IMR-90 (cell line): ENCODE measurements at places on chromosomes 7 and 10. TPM values are rescaled to one million over a fixed set of nuclear protein-coding genes. Genes with fewer than 3 reads are reported as not detected.

DNA sequence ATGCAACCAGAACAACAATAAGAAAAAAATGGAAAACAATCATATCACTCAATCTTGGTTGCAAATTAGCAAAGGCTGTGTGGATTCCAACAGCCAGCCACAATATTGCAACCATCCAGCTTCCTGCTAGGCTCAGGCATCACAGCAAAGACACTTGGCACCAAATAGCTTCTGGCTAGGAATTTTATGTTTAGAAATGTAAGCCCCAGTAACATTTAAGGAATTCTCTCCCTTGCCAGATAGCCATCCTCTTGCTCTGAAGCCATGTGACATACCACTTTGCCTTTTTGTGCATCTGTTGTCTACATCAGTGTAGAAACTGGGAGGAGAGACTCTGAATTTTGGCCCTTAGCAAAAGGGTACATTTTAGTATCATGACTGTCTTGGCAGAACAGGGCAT, 22.2 kb downstream of the MKX start:
- peak; percentile 67 for DNase-seq

- DNase-seq = peak; percentile 69
Observed at GRCh38 chr7:85851571-85852193, 664.8 kb upstream of the SEMA3D start.

GRCh38 chr7:137685433-137686164, 161.2 kb downstream of the DGKI start:
- no peak for DNase-seq

DNA sequence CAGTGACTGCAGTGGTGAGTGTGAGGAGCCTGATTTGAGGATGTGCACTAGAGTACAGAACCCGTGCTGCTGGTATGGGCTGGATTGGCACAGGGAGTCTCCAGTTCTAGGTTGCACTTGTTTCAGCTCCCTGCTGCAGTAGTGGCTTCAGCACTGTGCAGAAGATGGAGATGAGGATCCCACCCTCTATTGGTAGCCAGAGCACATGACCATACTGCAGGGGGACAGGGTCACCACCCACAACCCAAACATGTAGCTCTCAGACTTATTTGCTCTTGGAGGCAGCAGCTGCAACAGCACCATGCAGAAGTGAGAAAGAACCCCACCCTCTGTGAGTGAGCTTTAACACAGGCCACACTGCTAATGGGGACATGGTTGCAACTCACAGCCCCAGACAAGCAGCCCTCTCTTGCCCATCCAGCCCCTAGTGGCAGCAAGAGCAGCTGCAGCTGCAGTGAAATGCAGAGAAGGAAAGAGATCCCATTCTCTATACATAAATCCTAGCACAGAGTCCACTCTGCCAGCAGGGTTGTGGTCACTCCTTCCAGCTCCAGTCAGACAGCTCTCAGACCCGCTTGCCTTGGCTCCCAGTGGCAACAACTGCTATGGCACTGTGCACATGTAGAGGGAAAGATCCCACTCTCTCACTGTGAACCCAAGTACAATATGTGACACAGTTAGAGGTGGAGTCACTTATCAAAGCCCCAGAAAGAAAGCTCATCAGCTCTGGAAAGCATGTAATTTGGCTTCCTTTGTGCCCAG, 51.4 kb upstream of the SCIN start:
- DNase-seq = no peak

DNA sequence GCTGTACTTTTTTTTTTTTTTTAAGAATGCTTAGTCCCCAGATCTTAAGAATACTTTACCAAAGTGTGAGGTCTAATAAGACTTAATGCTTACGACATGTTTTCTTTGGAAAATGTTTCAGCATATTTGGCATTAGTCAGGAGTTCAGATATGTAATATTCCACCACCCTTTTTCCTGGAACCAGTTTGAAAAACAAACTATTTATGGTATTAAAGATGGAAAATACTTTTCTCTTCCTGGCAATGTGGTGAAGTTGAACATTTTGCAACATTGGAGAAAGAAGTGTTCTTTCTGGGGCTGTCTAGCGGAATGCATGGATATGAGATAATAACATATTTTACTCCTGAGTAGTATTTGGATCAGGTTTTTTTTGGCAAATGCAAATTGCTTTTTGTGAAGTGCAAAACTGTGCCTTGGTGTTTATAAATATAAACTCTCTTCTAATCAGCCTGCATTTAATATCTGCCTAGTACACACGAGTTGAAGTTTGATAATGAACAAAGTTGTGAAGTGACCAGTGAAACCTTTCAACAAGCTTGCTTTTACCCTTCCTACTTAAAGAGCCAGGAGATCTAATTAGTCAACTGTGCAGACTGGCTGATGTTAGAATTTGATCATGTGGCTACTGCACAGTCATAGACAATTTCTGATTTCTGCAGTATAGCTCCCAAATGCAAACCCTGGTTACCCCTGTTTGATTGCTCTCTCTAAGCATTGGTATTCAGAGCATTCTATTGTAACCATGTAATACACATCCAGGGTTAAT, 20.9 kb downstream of the MAP3K8 start:
- DNase-seq = peak; percentile 86

DNA sequence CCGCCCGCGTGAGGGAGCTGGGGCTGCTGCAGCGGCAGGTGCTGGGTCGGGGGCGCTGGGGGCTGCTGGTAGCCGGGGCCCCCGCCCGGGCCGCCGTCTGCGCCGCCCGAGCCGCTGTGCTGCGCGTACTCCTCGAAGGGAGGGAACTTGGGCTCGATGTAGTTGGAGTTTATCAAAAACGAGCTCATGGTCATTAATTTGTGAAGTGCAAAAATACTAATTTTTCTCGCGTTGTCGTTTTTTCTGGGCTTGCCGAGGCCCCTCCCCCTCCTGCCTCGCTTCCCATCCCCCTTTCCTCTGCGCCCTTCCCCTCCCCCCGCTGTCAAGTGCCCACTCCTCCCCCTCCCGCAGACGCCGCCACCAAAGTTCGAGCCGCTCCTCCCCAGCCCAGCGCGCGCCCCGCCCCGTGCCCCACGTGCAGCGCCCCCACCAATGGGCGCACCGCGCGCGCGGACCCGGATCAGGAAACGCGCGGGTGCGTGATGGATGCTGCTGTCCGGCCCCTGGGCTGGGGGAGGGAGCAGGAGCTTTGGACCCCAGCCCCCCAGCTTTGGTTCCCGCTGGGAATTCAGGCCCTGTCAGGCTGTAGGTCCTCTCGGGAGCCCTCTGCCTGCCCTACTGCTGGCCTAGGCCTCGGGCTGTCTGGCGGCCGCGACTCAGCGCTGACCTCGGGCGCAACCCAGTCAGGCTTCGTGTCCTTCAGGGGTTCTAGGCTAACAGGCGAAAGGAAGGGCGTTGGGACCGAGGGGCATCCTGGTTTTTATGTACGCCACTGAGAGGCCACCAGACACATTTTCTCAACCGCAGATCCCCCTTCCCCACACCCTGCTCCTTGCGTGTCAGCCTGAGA, at the start of gene HOXA4:
HOXA4 (minus strand) TSS at position 218 of the 850 bp plus-strand sequence; CDS start at position 194, 24 bp downstream.
- DNase-seq = peak; percentile 83

DNA sequence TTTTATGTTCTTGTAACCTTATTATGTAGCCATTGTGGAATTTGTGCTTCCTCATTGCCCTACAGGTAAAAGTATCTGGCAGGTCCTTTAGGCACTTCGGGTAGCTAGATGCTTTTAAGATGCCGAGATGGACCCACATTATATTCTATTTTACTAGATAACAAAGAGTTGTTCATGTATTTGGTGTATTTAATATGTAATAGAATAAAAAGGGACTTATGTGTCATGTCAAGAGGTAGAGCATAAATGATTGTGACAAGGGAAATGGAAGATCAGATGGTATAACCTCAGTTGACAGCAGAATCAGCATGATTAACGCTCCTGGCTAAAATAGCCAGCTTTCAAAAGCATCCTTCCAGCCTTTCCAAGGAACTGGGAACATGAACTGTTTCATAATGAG, 50.6 kb downstream of the NPY start:
- no peak for DNase-seq

GRCh38 chr10:71999360-72000072, 35.3 kb downstream of the CHST3 start:
- DNase-seq = peak; percentile 73

DNA sequence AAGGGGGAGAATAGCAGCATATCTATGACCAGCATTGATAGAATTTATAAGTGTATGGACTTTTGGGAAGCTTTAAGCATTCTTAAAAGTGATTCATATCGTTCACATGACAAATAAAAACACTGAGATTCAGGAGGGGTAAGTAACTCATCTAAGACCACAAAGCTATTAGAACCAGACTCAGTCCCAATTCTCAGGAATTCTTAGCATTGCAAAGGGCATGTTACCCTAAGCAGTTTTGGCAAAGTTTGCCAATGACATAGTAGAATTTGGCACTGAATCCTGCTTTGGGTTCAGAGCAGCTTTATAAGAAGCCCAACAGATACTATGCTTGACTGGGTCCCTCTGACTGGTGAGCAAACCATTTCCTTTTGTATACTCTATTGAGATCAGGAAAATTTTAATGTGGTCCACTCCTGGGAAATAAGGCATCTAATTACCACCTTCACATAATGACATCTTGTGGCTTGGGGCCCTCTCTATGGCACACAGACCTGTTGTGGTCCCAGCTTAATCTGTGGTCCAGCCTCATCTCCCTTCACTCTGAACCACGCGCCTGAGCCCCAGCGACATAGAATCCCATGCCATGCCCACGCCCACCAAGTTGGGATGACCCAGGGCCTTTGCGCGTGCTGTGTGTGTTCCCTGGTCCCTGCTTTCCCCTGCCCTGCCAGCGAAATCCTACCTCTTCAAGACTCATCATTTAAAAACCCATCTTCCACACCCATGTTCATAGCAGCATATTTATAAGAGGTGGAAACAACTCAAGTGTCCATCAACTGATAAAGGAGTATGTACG, 37.5 kb upstream of the DOCK1 start:
- peak; percentile 79 for DNase-seq

DNA sequence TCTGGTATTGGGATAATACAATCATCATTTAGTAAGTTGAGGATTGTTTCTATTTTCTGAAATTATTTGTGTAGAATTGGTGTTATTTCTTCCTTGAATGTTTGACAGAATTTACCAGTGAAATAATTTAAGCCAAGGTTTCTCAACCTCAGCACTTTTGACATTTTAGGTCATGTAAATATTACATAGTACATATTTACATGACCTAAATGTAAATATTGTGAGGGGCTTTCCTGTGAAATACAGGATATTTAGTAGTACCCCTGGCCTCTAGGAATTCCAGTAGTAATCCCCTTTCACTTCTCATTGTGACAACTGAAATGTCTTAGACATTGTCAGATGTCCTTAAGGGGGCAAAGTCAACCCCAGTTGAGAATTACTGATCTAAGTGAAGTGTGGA, 59.8 kb downstream of the TBC1D12 start:
- DNase-seq = no peak

DNA sequence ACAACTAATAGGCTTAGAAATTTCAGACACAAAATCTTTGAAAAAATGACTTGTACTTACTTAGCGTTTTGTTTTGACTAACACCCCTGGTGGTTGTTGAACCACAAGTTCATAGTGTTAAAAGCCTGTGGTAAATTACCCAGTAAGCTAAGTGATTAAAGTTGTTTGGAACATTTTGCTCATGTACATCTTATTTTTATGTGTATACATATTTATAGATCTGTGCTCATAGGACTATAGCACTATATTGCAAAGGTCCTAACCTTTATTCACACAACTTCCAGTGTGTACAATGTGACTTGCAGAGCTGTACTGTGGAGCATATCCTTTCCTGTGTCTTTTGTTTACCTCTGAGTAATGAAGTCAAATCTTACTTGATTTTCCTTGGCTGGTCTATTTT, 79.6 kb downstream of the BMPR1A start:
- DNase-seq = no peak

DNA sequence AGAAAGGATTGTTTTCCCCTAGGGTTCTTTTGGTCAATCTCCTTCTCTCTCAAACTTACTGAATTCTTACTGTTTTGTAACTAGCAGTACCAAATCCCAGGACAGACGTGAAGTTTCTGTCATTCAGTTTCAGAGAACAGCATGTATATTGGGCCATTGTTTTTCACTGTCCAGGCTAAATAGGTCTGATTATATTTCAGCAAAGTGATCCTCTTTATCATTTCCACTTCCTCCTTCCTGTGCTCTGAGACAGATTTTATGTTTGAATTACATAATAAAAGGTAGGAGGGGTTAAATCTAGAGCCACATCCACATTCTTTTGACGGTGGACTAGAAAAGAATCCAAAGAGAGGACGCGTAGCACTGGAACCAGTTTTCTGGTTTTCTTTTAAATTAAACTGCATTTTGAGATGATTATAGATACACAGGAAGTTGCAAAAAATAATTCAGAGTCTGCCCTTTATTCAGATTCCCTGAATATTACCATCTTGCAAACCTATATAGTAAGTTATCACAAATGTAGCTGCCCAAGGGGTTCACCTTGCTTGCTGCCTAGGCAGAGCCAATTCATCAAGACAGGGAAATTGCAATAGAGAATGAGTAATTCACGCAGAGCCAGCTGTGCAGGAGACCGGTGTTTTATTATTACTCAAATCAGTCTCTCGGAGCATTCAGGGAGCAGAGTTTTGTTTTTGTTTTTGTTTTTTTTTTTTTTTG, 40.1 kb downstream of the AKR1E2 start:
- DNase-seq = no peak

DNA sequence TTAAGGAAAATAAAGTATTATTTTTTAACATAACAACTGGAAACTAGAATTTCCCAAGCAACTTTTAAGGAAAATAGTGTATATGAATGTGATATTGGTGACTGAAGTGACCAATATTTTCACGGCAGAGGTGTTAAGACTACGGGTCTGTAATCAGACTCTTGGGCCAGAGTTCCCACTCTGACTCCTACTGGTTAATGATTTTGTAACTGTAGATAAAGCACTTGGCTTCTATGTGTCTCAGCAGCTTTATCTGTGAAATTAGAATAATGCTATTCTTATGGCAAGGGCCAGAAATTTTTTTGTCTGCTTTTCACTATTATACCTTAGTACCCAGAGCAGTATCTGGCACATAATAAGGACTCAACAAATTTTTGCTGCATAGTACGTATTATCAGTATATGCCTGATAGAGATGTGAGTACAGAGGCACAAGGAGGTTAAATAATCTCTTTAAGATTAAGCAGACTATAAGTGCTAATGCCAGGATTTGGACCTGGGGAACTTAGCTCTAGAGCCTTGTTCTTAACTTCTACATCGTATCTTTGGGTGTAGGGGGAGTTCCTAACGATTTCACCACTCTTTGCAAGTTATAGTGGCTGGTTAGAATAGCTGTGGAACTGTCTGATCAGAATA, 186.1 kb upstream of the SLC26A5 start:
- DNase-seq = no peak

GRCh38 chr10:75807456-75807855, 376.0 kb downstream of the LRMDA start:
- no peak for DNase-seq

DNA sequence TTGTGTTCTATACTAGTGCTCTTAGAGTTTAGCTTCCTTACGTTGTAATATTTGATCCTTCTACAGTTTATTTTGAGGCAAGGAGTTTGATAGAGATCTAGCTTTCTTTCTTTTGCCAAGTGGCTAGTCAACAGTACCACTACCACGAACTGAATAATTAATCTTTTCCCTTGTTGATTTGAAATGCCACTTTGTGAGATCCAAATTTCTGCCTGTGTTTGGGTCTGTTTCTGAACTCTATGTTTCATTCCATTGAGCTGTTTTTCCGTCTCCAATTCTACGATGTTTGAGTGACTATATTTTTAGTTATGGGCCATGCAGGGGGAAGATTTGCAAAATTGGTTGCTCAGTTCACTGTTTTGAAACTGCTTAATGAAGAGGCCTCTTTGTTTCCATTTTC, 134.7 kb downstream of the KIAA1217 start:
- DNase-seq = no peak

Gene TRDMT1
- total RNA-seq = 4.7 and 6.7 TPM in 2 replicates

Gene GHRHR
- total RNA-seq = not detected in 2 replicates

Gene PDE1C
- total RNA-seq = 53.3 and 61.5 TPM in 2 replicates

Gene ARMS2
- not detected in 2 replicates for total RNA-seq

Gene BUD31
- total RNA-seq = 72.6 and 111 TPM in 2 replicates

Gene C10orf95
- not detected in 2 replicates for total RNA-seq

Gene ZMYND11
- total RNA-seq = 72.2 and 80.3 TPM in 2 replicates

Gene PNLIP
- total RNA-seq = not detected in 2 replicates
